ENCODE measurements at places on chromosomes 4 and X.

GRCh38 chr4:157803845-157804521 is 368.8 kb downstream of the GASK1B start:
- DNase-seq, result no peak

DNA sequence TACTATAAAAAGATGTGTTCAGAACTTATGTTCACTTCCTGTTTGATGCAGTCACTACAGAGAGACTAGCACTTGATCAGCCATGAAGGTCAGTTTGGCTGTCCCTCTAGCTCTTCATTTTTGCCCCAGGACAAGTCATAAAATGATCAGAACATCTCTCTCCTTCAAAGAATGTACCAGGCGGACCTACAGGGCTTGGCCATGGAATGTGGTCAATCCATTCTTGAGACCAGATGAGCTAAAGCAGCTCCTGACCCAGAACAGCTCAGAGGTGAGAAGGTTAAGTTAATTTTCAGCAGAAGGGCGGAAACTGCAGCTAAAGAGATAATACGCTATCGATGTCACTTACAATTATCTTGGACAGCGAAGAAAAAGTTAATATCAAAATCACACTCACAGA is 49.2 kb upstream of the TAB3 start:
- no peak for DNase-seq

GRCh38 chrX:28498658-28499057 is 88.6 kb upstream of the IL1RAPL1 start:
- no peak for DNase-seq

- no peak for DNase-seq
Measured at GRCh38 chr4:181418496-181418895, 824.7 kb upstream of the TENM3 start.

DNA sequence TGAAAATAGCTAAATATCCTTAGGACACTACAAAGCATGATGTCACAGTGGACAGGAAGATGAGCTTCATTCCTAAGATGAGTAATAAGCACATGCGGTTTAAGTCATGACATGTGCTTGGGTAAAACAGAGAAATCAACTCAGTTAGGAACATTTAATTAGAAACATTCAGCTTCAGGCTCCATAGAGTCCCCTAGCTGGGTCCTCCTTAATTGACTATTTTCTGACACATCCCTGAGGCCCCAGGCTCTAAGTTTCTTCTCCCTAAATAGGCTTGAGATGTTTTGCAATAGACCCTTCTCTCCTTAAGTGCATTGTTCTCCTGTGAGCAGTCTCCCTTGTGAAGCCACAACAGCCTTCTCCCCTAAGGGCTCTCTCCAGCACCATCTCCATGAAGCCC is 70.4 kb upstream of the ANXA3 start:
- no peak for DNase-seq

DNA sequence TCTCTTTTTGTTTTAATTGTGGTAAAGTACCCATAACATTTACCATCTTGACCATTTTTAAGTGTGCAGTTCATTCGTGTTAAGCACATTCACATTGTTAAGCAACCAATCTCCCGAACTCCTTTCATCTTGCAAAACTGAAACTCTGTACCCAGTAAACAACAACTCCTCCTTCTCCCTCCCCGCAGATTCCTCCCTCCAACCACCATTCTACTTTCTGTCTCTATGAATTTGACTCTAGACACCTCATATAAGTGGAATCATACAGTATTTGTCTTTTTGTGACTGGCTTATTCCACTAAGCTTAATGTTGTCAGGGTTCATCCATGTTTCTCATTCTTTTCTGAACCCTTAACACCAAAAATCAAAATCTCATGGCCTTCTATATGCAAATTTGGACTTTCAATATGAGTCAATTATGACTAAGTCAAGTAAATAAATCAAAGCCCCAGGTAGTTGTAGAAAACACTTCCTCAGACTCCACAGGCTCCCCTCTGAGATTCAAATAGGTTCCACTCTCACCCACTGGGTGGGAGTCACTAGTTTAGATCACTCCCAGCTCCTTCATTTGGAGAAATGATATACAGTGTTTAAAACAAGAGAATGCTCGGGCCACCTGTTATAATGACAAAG is 9.8 kb upstream of the RTL5 start:
- no peak for DNase-seq

DNA sequence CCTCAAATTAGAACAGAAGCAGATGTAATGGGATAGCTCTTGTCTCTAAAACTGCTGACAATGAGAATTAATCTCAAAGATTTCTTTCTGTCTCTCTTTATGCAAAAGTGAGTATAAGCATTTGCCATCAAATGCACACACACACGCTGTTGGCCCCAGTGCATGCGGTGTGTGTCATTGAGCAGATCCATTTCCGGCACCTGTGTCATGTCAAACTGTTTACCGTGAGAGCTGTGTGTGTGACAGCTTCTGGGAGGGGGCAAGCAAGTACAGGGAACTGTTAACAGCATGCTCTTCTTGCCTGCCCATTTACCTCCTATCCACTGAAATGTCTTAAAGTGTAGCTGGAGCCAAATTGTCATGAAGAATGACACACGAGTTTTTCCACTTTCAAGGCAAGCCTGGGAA is 297.9 kb upstream of the FAT4 start:
- no peak for DNase-seq

DNA sequence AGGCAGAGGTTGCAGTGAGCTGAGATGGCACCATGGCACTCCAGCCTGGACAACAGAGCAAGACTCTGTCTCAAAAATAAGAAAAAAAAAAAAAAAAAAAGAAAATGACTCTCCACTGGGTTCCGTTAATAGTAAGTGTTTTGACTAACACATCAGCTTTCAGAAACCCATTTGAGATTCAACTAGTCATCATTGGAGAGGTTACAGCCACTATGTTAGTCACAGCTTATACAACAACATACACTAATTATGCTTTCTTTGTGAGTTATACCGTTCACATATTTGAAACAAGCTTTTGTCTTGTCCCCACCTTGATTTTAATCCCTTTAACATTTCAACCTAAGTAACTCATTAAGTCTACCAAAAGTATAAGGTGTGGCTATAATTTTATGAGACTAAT is 48.2 kb downstream of the HADH start:
- DNase-seq, result no peak
